ENCODE measurements at places on chromosomes 5 and 9.

DNA sequence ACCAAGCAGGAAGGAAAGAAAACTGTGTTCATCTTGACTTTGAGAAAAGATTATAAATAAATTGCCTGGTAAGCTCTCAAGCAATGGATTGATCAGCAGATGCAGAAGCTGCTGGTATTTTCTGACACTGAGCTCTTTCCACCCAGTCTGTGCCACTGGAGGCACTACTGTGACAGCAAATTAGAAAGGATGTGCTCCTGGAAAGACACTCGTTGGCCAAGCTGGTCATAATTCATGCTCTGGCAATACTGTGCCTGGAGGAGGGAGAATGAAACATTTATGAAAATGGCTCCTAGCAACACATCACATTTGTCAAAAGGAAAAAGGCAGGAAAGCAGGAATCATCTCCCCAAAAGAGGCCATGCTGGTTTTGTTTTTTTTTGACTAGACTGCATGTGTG, 84.2 kb downstream of the CAVIN4 start:
- DNase-seq = no peak

DNA sequence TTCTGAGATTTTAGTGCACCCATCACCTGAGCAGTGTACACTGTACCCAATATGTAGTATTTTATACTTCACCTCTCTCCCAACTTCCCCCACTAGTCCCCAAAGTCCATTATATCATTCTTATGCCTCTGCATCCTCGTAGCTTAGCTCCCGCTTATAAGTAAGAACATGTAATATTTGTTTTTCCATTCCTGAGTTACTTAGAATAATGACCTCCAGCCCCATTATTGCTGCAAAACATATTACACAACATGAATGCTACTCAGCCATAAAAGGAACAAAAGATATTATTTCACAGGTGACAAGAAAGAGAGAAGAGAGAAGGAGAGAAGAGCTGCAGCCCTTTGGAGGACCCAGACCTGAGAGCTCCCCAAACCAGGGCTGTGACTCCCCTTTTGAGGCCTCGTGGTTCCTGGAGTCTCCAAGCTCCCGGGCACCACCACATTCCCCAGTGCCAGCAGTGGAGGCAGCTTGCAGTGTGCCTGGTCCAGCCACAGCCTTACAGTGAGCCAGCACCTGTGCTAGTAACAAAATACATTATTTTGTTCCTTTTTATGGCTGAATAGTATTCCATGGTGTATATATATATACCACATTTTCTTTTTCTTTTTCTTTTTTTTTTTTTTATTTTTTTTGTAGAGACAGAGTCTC, 194.5 kb upstream of the DAB2 start:
- no peak for DNase-seq

DNA sequence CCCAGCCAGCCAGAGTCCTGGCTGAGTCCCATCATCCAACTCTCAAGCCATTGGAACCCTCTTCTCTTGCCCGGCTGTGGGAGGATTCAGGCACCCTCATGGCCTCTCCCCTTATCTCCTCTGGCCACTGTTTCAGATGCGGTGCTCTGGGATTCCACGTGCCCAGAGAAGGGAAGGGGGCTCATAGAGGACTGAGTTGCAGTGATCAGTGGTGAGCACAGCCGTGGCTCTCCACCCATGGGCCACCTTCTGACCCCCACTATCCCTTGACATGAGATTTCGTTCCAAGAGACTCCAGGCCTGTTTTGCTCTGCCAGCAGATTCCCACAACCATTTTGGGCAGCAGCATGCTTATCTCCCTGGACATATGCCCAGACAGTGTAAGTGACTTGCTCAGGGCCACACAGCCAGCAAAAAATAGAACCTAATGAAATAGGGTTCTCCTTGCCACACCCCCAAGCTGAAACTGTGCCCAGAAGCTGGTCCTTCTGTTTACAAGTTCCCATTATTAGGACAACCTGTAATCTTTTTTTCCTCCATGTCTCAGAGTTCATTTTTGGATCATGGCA, 2.7 kb downstream of the GPX3 start:
- DNase-seq = no peak

- DNase-seq = no peak
Observed at GRCh38 chr9:115090486-115090885, 27.5 kb downstream of the TNC start.

- DNase-seq = no peak
Observed at GRCh38 chr9:137231372-137232039, 805 bp downstream of the SLC34A3 start.

GRCh38 chr5:122286541-122286940, 25.5 kb upstream of the SNCAIP start:
- DNase-seq = no peak

DNA sequence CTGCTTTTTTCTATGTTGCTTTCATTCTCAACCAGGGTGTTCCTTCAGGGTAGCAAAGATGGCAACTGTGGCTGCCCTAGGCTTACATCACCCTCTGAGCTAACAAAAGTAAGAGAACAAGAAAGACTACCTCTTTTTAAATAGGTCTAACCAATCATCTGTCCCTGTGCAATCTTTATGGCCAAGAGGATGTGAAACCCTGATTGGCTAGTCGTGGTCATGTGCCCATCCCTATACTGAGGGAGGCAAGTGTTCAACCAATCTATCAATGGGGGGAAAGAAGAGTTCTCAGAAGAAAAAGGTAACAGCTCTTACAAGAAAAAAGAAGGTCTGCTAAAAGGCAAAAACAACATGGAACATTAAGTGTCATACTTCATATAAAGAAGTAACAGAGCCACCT, 11.7 kb upstream of the SNCAIP start:
- DNase-seq = no peak

DNA sequence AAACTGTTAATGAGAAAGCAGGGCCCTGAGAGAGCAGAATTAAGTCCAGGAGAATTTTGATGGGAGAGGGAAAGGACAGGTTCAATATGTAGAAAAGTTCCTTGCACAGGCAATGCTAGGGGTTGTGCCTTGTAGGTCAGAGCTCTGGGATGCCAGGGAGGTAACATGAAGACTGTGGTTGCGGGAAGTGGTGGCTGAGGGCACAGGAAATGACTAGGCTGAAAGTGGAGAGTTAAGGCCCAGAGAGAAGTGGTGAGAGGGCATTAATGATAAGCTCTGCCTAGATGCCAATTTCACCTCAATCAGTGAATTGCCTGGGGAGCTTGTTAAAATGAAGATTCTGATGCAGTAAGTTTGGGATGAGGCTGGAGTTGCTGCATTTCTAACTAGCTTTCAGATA, 31.5 kb upstream of the PPP3R2 start:
- no peak for DNase-seq

GRCh38 chr9:111966124-111966723, 69.6 kb downstream of the UGCG start:
- no peak for DNase-seq

GRCh38 chr5:126970517-126971017, 59.8 kb downstream of the MARCHF3 start:
- no peak for DNase-seq

DNA sequence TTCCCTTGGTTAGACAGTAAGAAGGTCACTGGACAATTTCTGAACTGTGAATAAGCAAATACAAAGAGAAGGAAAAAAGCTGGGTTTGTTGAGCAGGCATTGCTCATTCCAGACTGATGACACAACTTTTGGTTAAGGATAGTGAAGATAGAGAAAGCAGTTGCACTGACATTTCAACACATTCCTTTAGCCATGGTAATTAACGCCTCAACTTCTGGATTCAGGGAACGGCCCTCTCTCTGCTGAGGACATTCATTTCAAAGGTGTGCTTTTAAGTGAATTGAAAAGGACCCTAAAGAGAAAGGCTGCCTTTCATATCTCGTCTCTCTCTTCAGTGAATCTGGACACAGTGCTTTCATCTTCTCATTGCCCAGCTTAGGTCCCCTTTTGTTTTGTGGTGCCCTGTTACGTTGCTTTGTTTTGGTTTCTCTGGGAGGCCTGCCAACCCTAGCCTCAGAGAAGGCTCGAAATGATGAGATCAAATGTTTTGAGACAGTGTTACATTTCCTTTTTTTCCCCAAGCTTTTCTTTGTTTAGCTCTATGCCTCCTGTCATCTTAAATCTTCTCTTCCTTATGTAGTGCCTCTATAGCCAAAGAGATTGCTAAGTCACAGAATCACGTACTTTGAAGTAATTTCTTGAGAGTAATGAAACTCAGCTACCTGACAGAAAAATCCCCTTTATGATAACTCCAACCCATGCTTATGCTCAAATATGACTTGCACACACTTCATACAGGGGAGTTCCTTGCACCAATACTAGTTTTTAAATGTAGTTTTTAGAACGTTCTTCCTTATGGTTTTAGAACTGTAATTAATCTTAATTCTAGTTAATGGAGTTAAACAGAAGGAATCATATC, 94.4 kb upstream of the IFNE start:
- DNase-seq = no peak

Data from T-helper 2 cell treated with Interferon-gamma antibody and Interleukin-4, amounts not matched to agents 5 μg/mL and 100 μg/mL, for 36 hours (primary cell).